Cortex of kidney (tissue), 1 donor: ENCODE measurements at places on chromosomes 12 and 14.

- no peak for DNase-seq
Observed at GRCh38 chr14:73833530-73834260, 17.9 kb upstream of the PTGR2 start.

DNA sequence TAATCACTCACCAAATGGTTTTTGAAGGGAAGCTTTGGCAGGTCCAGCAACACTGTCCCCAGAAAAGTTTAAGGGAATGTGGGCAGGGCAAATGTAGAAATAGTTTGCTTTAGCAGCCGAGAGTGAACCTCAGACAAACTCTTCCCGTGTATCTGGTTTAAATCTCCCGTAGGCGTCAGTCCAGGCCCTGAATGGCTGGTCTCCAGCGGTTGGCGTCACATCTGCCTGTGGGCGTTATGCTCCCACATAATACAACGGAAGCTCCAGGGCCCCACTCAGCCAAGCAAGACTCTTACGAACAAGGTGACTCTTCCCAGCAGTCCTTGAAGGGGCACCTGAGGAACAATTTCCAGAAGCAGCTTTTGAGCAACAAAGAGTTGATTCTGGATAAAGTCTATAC is 942 bp downstream of the ZC2HC1C start:
- no peak for DNase-seq

GRCh38 chr12:1918081-1918883 is at the start of gene CACNA2D4:
Gene CACNA2D4 (minus strand): TSS chr12:1918652. CDS start chr12:1918473, 179 bp downstream.
- no peak for DNase-seq

GRCh38 chr12:76460807-76461206 is 98.8 kb downstream of the OSBPL8 start:
- no peak for DNase-seq
